CD4-positive, alpha-beta T cell (primary cell): ENCODE measurements at places on chromosomes 6 and 20. TPM values are rescaled to one million over a fixed set of nuclear protein-coding genes. Genes with fewer than 3 reads are reported as not detected.

The TP53INP2 gene
- total RNA-seq: 65.8 TPM

The SLC35D3 gene
- total RNA-seq: not detected

The ADAT2 gene
- 17.4 TPM for total RNA-seq

The CYP24A1 gene
- total RNA-seq: 1.0 TPM

The HTR1E gene
- not detected for total RNA-seq

The NRSN1 gene
- total RNA-seq: not detected

The HLA-DOA gene
- total RNA-seq: 5.9 TPM

The ARMH2 gene
- total RNA-seq: not detected

The KHDC1L gene
- not detected for total RNA-seq

GRCh38 chr20:19341348-19342053 lies 129.1 kb downstream of the SLC24A3 start:
- DNase-seq: no peak
- no peak overlapping the region for H3K4me3 ChIP-seq
- no peaks in the 10 kb centered on the region for H3K27me3 ChIP-seq
- no peaks in the 10 kb centered on the region for H3K4me1 ChIP-seq

DNA sequence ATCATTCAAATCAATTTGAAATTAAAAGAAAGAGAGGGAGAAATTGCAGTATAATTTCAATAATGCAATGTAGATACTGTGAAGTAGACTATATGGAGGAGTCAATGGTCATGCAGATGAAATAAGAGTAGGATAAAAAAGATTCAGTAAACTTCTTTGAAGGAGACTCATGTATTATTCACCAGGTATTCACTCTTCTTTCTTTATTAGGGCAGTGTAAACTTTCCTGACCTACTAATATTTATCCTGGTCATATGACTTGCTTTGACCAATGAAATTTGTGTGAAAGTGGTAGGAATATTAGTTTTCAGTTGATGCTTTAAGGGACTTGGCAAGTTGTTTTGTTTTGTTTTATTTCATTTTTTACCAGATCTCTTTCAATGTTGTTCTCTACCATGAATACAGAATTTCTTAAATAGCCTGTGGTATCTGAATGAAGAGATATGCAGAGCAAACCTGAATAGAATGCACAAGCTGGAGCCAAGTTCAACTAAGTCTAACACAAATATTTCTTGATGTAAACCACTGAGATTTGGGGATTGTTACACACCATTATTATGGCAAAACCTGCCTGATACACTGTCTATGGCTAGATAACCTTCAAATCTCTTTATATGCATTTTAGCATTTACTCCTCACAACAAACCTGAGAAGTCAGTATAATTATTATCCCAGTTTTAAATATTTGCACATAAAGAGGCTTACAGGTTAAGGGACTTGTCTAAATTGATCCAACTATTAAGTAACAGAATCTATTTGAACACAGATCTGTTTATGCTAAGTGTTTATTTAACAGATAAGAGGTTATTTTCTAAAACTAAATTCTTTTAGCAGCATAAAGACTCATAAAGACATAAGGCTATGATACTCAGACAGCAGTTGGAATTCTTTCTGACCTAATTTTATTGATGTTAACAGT lies 311.2 kb downstream of the PKHD1 start:
- no peaks in the 10 kb centered on the region for H3K27me3 ChIP-seq
- H3K36me3 ChIP-seq: no peaks in the 10 kb centered on the region
- no peak for DNase-seq
- no peak overlapping the region for H3K4me3 ChIP-seq
- no peaks in the 10 kb centered on the region for H3K4me1 ChIP-seq
- no peak overlapping the region for H3K27ac ChIP-seq

- DNase-seq: no peak
- H3K27me3 ChIP-seq: no peaks in the 10 kb centered on the region
- no peak overlapping the region for H3K4me3 ChIP-seq
- no peaks in the 10 kb centered on the region for H3K36me3 ChIP-seq
- no peak overlapping the region for H3K27ac ChIP-seq
Measured at GRCh38 chr20:16580147-16580546, 6.9 kb upstream of the KIF16B start.

DNA sequence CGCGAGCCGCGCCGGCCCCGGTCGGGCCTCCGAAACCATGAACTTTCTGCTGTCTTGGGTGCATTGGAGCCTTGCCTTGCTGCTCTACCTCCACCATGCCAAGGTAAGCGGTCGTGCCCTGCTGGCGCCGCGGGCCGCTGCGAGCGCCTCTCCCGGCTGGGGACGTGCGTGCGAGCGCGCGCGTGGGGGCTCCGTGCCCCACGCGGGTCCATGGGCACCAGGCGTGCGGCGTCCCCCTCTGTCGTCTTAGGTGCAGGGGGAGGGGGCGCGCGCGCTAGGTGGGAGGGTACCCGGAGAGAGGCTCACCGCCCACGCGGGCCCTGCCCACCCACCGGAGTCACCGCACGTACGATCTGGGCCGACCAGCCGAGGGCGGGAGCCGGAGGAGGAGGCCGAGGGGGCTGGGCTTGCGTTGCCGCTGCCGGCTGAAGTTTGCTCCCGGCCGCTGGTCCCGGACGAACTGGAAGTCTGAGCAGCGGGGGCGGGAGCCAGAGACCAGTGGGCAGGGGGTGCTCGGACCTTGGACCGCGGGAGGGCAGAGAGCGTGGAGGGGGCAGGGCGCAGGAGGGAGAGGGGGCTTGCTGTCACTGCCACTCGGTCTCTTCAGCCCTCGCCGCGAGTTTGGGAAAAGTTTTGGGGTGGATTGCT lies 1.3 kb downstream of the VEGFA start:
- peaks cover 28% of the 10 kb centered on the region for H3K27me3 ChIP-seq
- H3K4me3 ChIP-seq: peak overlapping the region; percentile 46
- no peak overlapping the region for H3K27ac ChIP-seq
- H3K36me3 ChIP-seq: no peaks in the 10 kb centered on the region
- DNase-seq: peak; percentile 71

DNA sequence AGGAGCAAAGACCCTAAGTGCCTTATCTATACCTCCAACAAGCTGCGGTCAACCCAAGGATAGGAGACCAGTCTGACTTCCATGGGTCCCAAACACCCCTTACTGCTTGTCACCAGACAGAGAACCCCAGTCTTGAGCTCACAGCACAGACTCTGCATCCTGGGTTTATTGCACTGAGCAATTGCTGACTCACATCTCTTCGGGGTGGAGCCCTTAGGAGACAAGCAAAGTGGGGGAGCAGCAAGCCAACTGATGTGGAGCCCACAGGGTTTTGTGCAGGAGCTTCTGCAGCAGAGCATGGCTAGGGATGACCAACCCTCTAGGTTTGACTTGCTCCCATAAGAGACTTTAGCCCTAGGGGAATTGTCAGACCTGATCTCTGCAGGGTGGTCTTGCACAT lies 38.6 kb upstream of the EYS start:
- no peak for DNase-seq
- H3K27ac ChIP-seq: no peak overlapping the region
- no peaks in the 10 kb centered on the region for H3K4me1 ChIP-seq
- no peaks in the 10 kb centered on the region for H3K27me3 ChIP-seq

DNA sequence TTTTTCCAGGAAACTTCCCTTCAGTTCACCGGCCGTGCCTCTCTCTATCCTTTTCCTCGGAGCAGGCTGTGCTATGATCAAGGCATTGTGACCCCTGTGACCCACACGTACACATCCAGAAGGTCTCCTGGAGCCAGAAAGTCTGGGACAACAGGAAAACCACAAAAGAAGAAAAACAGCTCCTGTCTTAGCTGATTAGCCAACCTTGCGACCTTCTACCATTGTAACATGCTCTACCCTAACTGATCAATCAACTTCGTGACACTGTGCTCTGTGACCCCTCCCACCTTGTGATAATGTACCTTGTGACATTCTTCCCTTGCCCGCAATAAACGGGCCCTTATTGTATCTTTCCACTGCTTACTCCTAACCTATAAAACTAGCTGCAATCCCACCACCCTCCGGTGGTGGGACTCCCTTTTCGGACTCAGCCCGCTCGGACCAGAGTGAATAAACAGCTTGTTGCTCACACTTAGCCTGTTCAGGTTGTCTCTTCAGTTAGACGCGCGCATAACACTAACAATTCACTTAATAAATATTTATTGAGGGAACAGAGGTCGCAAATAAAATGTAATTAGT lies 24.2 kb downstream of the ZNF311 start:
- no peaks in the 10 kb centered on the region for H3K36me3 ChIP-seq
- peak overlapping the region; percentile 88 for H3K4me3 ChIP-seq
- H3K4me1 ChIP-seq: peaks cover 28% of the 10 kb centered on the region
- DNase-seq: peak; percentile 44
- no peaks in the 10 kb centered on the region for H3K27me3 ChIP-seq

GRCh38 chr6:63573899-63574553 lies 1.7 kb downstream of the LOC128125822 start:
- H3K27me3 ChIP-seq: no peaks in the 10 kb centered on the region
- peaks cover 28% of the 10 kb centered on the region for H3K36me3 ChIP-seq
- H3K27ac ChIP-seq: peak overlapping the region; percentile 96
- DNase-seq: no peak
- peaks cover 18% of the 10 kb centered on the region for H3K4me1 ChIP-seq
- peak overlapping the region; percentile 70 for H3K4me3 ChIP-seq

DNA sequence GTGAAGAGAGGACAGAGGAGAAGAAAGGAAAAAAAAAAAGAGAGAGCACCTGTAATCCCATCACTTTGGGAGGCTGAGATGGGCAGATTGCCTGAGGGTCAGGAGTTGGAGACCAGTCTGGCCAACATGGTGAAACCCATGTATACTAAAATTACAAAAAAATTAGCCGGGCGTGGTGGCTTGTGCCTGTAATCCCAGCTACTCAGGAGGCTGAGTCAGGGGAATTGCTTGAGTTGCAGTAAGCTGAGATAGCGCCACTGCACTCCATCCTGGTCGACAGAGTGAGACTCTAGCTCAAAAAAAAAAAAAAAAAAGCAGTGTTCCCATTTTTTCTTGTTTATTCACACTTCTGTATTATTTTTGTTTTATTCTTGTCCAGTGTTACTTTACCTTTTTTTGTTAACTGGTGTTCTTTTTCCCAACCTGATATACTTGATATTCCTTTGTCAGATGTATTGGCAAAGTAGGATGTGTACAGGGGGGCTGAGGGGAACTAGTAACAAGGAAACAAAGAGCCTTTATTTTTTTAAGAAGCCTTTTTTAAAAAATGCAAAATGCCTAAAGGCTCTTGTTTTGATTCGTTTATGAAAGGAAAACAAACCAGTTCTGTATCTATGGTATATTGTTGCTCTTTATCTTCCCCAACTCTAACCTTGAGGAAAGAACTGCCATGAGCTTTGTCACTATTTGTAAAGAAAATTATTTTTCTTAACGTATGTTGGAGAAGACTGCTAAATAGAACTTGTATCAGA lies 22.3 kb downstream of the COL19A1 start:
- H3K4me1 ChIP-seq: no peaks in the 10 kb centered on the region
- H3K36me3 ChIP-seq: no peaks in the 10 kb centered on the region
- no peaks in the 10 kb centered on the region for H3K27me3 ChIP-seq

- peaks cover 2% of the 10 kb centered on the region for H3K36me3 ChIP-seq
- no peak overlapping the region for H3K4me3 ChIP-seq
- DNase-seq: no peak
Measured at GRCh38 chr20:17646209-17646960, 35.7 kb downstream of the RRBP1 start.

DNA sequence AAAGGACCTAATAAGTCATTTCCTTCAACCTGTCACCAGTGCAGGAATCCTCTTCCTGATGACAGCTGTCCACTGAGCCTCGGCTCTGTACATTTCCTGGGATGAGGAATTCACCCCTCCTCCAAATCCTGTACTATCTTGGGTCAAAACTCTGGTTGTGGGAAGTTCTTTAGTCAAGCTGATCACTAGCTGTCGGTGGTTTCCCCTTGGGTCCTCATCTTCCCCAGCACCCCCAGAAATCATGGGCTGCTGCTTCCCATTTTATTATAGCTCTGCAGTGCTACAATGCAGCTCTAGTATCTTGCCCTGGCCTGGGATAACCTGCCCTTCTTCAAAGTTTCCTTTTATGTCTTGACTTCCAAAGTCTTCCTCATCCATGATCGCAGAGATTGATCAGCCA lies 14.6 kb upstream of the ADA start:
- H3K4me3 ChIP-seq: no peak overlapping the region
- no peak for DNase-seq
- no peaks in the 10 kb centered on the region for H3K27me3 ChIP-seq
- no peak overlapping the region for H3K27ac ChIP-seq
- no peaks in the 10 kb centered on the region for H3K36me3 ChIP-seq

- H3K4me1 ChIP-seq: no peaks in the 10 kb centered on the region
- H3K27ac ChIP-seq: no peak overlapping the region
- no peaks in the 10 kb centered on the region for H3K36me3 ChIP-seq
- no peaks in the 10 kb centered on the region for H3K27me3 ChIP-seq
- H3K4me3 ChIP-seq: no peak overlapping the region
Measured at GRCh38 chr20:61521687-61522420, 269.8 kb downstream of the CDH4 start.

- H3K4me1 ChIP-seq: no peaks in the 10 kb centered on the region
- H3K4me3 ChIP-seq: no peak overlapping the region
- H3K36me3 ChIP-seq: no peaks in the 10 kb centered on the region
- no peaks in the 10 kb centered on the region for H3K27me3 ChIP-seq
- no peak for DNase-seq
- H3K27ac ChIP-seq: no peak overlapping the region
Measured at GRCh38 chr6:141321493-141322347, 811.0 kb upstream of the GJE1 start.
